ENCODE measurements at places on chromosomes 7 and 10.

DNA sequence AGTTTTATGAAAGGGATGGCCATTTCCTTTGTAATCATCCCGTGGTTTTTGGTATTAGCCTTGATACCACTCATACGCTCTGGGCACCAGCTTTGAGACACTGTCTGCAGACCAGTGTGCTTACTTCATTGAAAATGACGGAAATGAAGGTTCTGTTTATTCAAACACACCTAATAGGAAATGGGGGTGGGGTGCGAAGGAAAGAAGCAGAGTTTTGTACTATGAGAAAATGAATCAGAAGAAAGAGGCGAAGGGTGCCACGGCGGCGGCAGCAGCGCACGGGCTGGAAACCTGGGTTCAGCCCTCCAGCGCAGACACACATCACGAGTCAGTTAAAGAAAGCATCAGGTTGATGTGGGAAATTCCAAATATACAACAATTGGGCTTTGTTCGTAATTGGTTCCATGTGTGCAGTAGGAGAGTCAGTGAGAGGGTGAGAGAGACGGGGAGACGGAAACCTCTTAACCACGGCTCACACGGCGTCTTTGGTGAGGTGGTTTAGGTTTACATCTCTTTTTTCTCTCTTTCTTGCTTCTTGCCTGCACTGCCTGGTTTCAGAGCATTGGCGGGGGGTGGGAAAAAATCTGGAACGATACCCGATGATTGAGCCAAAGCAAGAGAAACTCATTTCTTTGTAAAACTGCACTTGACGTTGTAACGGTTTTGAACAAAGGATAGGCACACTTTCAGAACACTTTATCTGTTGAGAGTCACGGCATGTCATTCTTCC, 321.2 kb downstream of the FRMD4A start:
- peak; percentile 77 for DNase-seq

GRCh38 chr7:85407391-85407790, 220.5 kb upstream of the SEMA3D start:
- no peak for DNase-seq

GRCh38 chr10:95295031-95295755, 4.4 kb upstream of the PDLIM1 start:
- DNase-seq: peak; percentile 78

DNA sequence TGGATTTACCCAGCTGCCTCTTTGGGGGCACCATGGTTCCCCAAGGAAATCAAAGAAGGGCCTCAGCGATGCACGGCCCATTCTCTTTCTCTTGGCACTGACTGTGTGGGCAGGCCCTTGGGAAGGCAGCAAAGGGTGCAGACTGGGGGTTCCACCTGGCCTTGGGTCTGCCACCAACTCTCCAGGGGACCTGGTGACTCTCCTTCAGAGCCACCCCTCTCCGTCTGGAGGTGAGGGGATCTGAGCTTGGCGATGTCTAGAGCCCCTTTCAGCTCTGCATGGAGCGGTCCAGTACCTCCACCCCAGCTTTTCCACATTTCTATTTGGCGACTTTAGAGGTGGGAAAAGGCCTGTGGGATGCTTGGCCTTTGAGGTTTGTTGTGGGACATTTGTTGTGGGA, 69.1 kb downstream of the C10orf120 start:
- DNase-seq: no peak

DNA sequence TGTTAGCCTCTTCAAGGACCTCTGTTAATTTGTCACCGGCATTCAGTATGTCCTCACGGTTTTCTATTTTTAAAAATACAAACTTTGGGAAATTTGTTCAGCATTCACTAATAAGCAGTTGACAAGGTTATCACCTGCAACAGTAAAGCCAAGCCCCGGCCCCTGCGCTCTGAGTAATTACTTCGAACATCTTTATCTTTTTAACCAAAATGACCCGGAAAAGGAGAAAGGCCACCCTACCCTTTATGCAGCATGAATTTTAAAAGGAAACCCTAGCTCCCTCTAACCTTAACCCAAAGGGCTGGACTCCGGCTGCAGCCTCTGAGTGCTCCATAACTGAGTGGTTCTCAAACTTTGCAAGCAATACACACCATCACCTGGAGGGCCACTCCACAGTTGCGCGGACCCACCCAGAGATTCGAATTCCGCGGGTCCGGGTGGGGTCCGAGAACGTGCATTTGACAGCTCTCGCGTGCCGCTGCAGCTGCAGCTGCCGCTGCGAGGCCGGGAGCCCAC, 940 bp downstream of the NSMCE4A start:
- DNase-seq: no peak

GRCh38 chr10:112985690-112986543, 35.9 kb downstream of the TCF7L2 start:
- peak; percentile 78 for DNase-seq

DNA sequence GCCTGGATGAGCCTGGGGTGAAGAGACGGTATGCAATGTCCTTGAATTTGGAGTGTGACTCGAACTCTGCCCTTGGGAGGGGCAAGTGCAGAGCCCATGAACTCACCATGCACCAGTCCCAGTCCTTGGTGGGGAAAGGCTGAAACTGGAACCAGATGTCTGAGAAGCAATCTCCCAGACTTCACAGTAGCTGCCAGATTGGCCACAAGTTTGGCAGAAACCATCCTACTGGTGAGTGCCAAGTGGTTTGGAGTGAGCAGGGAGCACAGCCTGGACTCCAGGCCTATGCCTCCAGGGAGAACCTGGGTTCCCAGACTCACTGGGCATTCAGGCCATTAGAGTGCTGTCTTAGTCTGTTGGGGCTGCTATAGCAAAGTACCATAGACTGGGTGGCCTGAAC, 99.6 kb upstream of the LYZL1 start:
- DNase-seq: peak; percentile 80

DNA sequence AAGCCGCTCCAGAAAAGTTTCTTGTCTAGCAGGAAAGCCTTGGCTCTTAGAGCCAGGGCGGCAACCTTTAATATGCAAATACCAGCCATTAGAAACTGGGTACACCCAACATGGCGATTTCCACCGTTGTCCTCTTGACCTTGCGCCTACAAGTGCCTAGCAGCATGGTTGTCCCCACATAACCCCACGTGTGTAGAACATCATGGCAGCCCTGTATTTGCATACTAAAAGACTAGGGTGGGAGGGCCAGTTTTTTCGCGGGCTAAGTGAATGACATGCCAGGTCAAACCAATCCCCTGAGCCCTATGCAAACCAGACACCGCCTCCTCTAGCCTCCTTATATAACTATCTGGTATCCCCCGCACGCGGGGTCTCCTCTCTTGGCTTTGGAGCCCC, 58.4 kb upstream of the FZD8 start:
- DNase-seq: no peak

DNA sequence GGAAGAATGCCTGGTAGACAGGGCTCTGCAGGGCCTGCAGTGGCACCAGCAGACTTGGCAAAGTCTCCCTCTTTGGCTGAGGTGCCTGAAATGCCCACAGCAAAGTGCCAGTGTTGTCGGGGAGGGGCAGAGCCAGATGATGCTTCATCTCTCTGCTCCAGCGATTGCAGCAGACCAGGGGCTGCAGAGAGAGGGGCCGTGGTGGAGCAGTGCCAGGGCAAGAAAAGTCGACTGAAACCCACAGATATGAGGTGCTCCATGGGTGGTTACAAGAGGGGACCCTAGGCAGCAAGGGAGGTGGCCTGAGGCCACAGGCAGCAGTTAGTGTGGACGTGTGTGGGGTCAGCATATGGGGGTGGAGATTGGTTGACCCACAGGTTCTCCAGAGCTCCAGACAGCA, 123.5 kb upstream of the SHH start:
- no peak for DNase-seq

GRCh38 chr10:71359364-71360046, 37.2 kb upstream of the CDH23 start:
- DNase-seq: no peak

- no peak for DNase-seq
Observed at GRCh38 chr10:119613741-119614140, 17.0 kb upstream of the TIAL1 start.

DNA sequence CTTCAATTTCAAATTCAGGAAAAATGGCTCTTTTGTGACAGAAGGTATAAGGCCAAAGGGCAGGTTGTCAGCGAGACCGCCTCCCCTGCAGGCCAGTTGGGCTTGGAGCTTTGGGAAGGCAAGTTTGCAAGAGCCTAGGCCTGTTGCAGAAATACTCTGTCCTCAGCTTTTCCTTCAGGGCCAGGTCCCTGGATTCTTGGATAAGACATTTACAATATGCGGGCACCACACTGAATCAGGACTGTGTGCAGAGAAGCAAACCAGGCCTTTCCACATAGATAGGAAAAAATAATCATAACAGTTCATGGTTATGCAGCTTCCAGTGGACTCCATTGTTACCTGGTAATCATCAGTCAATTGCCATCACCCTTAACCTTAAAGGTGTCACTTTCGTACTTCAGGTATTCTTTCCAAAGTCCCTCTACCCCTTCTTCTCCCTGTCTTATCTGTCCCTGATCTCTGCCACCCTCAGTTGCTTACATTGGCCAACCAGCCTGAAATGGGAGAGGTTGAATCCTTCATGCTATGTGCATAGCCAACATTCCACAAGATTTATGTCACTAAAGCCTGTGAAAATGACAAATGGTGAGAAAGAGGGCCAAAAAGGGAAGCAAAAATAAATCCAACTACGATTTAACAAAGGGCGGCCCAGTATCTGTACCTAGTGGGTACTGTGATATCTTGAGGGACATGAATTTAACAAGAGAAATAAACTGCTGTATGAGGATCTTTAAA, 304.5 kb upstream of the NFE2L3 start:
- DNase-seq: peak; percentile 83

DNA sequence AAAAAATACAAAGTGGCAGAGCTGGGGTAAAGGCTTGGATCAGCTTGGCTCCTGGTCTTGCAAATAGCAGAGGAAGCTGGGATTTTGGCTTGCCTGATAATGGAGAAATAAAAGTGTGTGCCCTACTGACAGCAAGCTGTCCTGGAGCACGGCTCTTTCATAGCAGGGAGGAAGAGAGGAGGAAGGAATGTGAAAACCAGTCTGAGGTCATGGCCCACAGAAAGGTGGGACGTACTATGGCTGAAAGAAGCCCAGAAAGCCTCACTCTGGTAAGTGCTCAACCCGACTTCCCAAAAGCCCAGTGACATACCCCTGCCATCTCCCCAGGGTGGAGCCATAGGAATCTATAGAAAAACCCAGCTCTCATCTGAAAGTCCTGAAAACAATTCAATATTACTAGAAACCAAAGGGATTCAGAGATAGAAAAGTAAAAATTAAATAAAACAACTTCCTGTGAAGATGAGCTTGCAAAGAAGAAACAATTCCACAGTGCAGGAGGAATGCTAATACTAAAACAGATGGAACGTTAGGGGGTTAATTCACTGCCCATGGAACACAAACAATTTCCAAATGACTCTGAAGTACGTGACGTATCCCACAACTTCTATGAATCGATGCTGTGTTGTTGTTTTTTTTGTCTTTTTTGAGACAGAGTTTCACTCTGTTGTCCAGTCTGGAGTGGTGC, 246.7 kb upstream of the PTN start:
- no peak for DNase-seq

DNA sequence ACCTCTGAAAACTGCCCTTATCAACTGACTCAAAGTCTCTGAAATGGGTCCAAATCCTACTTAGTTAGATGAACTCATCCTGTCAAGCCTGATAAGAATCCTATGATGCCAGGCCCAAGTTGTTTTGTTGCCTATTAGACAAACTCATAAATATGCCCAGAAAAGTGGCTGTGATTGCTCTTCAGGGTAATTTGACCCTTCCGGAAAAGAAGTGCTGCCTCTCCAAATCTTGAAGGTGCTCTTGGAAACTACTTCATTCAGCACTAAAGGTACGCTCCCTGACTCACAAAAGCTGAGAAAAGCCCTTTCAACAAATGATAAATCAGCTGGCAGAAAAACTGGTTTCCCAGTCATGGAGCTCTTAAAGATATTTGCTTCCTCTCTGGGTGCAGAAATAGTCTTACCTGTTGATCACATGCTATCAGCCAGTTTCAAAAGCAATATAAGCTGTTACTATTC, 6.7 kb downstream of the IFIT5 start:
- DNase-seq: no peak

- DNase-seq: peak; percentile 63
Observed at GRCh38 chr10:67088036-67088435, 162.2 kb downstream of the LRRTM3 start.
